ENCODE measurements at places on chromosomes 4 and X.

- DNase-seq, result no peak
Measured at GRCh38 chr4:41882625-41883347, 52.4 kb upstream of the TMEM33 start.

GRCh38 chrX:119503484-119503861 is 35.2 kb downstream of the SLC25A5 start:
- DNase-seq, result no peak

DNA sequence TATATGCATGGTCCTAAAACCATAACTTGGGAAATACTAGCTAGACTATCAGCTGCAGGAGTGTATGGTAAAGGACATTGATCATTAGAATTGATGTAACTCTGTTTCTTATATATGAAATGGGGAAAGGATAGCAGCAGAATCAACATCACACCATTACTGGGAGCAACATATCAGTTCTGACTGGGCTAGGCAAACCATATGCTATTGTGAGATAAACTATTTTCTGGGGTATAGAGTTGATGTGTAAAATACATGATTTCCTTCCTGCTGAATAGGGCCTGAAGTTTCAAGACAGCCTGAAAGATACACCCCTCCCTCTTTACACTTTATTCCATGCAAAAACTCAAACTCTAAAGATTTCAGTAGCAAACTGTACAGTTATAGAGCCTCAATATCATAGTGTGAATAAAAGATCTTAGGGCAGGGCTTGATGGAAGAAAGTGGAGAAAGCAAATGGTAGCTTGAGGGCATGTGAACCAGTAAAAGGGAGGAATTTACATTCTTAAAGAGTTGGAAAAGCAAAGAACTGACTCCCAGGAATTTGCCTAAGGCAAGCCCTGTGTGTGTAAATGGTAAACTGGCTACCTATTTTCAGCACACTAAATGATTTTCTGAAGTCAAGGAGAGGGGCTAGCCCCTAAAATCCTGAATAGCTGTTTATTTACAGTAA is 404.1 kb downstream of the MAPK10 start:
- DNase-seq, result no peak

DNA sequence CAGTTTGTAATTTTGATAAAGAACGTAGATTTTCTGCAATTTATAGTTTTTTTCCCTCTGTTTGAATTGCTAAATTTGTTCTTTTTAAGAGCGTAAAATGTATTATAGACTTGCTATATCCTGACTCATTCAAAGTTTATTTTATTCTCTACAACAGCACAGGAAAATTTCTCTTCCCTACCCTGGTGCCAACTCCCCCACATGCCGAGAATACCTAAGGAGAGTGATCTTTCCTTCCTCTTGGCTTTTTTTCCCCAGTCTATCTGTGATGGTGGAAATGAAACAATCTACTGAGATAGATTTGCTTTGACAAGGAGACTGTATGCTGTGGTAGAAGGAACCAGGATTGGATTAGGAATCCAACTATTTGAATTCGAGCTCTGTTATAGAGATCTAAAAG is 271.6 kb downstream of the TLL1 start:
- DNase-seq, result no peak

DNA sequence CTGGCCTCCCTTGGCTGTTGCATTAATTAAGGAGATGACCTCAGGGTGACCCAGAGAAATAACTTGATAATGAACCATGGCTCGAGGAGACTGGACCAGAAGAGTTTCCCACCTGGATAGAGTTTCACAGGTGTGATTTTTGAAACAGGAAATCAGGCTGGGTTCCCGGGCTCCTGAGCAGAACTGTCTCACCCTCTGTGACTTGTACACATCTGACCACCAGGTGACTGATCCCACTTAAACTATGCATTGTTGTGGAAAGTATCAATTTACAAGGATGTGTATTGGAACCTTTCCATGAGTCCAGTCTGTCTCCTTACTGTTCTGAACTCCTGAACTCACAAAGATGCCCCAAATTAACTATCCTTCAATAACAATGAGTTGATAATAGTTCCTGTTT is 220.3 kb downstream of the PTTG2 start:
- DNase-seq, result no peak

- DNase-seq, result no peak
Measured at GRCh38 chrX:40199704-40200103, 101.9 kb upstream of the BCOR start.

- no peak for DNase-seq
Measured at GRCh38 chr4:176753049-176753448, 39.7 kb downstream of the VEGFC start.

DNA sequence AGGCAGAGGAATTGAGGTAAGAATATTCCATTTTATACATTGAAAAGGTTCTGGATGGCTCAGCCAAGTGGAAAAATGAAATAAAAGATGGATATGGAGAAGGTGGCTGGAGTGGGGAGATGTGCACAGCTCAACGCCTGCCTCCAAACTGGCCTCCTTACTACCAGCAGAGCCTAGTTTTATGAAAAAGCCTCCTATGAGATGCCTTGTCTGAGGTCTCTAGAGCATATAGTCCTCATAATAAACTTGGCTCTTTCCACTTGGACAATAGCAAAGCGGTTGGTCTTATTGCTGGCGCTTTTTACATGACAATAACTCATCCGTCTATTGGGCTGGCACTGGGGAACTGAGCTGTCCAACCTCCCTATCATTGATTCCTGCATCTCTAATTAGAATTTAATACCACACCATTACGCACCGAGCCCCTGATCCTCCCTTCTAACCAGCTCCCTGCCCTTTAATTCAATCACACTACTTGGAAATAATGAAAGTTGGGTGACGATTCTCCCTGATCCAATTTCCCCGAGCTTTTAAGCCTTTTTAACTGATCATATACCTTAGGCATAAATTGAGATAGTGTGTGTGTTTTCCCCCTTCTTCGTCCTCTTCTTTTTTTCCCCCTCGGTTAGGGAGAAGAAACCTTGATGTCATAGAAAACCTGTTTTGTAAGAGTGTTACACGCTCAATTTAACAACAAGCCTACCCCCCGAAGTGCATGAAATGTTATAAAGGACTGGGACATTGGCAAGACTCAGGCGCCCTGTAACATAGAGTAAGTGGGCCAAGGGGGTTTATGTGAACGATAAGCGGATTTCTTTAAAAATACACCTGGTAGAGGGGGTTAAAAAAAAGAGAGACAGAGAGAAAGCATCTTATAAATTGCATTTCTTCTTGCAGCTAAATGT is at the start of gene PHOX2B:
Gene PHOX2B, minus strand, starts transcription at position 155 of the 905 bp plus-strand sequence. Its CDS starts 115 bp downstream, at position 40.
- no peak for DNase-seq

DNA sequence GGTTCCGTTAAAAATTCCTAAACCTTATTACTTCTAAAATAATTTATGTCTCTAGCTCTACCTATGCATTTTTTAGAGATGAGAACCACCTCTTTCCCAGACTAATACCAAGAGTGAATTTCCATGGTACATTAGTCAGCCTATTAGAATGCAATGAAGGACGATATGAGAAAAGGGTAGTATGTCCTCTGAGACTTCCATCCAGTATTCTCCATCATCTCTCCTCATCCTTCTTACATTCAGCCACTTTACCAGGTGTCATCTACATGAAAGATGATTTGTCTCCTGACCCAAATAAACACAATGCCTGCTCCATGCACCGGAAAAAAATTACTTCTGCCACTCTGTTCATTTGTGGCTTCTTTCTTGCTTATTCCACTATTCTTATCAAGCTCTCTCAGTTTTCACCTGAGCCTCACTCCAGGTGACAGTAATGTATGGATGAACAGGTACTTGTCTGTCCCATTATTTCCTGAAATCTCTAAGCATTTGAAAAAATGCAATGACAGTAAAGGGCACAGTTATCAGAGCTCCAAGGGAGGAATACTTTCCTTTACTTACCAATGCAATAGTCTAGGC is 97.9 kb downstream of the MAB21L2 start:
- no peak for DNase-seq

DNA sequence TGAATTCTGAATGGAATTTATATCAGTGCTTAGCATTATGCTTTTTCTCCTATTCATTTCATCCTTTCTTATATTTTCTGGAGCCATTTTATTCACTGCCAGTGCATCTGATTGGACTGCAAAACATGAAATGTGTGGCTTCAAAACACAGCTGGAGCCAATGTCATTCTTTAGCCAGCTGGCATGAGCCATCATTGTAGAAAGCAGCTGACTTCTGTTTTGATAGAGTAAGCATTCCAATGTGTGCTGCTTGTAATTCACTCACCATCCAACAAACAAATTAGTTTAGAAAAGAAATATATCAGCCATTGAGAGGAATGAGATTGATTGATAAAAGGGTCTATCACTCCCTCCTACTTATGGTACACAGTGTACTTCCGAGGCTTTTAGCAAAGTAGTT is 2616.0 kb downstream of the ARAP2 start:
- DNase-seq, result no peak

GRCh38 chrX:10062352-10062751 is 94.4 kb upstream of the CLCN4 start:
- DNase-seq, result no peak

- DNase-seq, result no peak
Measured at GRCh38 chr4:18999595-18999994, 978.0 kb upstream of the LCORL start.

GRCh38 chr4:24801136-24801855 is 5.9 kb downstream of the SOD3 start:
- no peak for DNase-seq

DNA sequence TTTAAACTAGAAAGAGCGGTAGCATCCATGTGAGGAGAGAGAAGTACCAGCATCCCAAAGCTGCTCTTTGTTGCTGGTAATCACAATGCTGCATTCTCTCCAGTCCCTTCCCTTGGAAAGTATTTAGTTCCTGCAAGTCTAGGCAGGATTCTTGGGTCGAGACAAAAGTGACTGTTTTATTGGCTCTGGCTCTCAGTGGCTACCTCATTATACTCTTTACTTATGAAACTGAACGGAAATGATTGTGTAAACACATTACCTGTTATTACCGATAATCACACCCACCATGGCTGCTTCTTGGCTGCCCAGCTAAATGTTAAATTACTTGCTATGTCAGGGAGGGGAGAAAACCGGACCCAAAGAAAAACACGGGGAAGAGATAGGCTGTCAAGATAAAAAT is 26.2 kb downstream of the ATXN3L start:
- no peak for DNase-seq

DNA sequence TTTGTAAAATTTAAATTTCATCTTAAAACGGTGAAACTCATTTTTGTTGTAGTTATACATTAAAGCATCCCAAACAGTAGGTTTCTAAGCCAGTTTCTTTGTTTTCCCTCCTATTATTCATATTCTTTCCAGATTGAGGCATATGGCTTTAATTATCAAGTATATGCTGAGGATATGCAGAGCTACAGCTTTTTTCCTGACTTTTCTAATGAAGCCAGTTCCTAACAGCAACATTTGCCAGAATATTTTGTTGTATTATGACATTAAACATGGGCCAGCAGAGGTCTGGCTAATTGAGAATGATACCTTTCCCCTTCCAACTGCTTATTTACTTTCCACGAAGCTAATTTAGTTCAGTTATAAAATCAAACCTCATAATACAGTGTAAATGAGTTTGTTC is 75.3 kb downstream of the SLIT2 start:
- DNase-seq, result no peak

- no peak for DNase-seq
Measured at GRCh38 chrX:11363069-11363594, 69.9 kb downstream of the AMELX start.

- DNase-seq, result no peak
Measured at GRCh38 chrX:108419401-108419800, 18.8 kb downstream of the COL4A6 start.

DNA sequence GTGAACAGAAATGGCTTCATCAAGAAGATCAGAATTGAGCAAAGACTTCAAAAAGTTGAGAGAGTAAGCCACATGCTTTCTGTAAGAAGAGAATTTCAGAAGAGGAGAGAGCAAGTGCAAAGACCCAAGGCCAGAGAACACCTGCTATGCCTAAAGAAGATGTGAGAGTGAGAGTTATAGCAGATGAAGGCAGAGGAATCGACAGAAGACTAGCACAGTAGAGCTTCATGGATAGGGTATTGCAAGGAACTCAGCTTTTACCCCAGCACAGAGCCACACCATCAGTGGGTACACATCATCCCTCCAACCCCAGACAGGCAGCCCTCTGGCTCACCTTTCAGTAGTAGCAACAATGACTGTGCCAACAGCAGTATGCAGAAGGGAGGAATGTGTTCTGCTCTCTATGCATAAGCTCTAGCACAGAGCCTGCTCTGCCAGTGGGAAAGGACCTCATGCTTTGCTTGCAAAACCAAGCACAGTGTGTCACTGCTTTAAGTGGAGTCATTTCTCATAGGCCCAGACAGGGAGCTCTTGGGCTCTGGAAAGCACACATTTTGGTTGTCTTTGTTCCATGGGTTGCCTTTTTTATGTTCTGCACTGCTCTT is 318.6 kb downstream of the NAF1 start:
- DNase-seq, result no peak

- DNase-seq, result no peak
Measured at GRCh38 chr4:39045827-39046221, 13.6 kb upstream of the TMEM156 start.

DNA sequence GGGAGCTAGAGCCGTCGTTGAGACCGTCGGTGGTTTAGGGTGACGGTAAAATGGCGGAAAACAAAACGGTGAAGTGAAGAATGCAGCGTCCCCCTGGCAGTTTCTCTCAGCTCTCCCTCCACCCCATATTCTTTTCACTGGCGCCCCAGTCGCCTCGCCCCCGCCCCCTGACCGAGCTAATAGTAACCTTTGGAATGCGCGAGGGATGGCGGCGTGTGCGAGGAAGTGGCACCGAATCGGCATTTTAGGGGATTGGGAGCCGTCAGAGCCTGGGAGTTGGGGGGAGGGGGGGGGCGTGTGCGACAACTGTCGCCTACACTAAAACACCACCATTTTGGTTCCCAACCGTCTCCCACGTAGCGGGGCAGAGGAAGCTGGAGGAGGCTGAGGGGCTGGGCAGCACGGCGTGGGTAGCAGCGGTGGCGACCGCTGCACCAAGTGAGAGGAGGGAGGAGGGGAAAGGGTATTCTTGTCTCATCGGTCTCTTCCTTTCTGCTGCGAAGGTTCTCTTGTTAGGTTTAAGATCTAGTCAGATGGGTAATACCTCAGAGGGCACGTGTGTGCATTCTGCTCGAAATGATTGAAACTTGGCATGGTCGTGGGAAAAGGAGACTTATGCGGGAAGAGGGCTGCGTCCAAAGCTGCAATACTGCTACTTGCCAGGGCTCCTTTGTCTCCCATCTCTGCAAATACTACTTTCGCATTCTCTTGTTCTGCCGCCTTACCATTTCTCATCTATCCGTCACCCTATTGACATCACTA is 840 bp downstream of the ZNF711 start:
- no peak for DNase-seq

- DNase-seq, result no peak
Measured at GRCh38 chr4:54234497-54235205, 5.6 kb downstream of the PDGFRA start.

- DNase-seq, result no peak
Measured at GRCh38 chr4:132026166-132026565, 1122.9 kb upstream of the PCDH10 start.

GRCh38 chr4:71570492-71570891 is 213.4 kb downstream of the GC start:
- DNase-seq, result no peak

- no peak for DNase-seq
Measured at GRCh38 chrX:126177133-126177840, 11.2 kb upstream of the DCAF12L2 start.

All from HCT116 (cell line).